ENCODE measurements at places on chromosomes 12 and 14.

DNA sequence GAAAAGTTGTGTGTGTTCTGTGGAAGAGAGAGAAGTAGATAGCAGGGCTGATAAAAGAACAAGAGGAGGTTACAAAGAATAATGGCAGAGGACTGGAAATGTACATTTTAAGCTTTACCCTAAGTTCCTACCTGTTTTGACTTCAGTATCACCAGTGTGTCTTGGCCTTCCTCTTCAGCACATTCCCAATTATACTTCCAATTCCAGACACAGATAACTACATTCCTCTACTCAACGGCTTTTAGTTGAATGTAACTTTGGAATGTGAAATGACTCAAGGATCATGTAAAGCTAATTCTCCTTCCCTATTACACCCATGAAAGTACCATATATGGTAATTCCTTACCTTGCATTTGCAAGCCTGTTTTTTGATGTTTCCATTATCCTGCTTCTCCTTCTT, 5.0 kb downstream of the MGST1 start:
- no peak for DNase-seq

- DNase-seq: no peak
These were observed 7.5 kb upstream of the FOXG1 start for GRCh38 chr14:28758885-28759652.

DNA sequence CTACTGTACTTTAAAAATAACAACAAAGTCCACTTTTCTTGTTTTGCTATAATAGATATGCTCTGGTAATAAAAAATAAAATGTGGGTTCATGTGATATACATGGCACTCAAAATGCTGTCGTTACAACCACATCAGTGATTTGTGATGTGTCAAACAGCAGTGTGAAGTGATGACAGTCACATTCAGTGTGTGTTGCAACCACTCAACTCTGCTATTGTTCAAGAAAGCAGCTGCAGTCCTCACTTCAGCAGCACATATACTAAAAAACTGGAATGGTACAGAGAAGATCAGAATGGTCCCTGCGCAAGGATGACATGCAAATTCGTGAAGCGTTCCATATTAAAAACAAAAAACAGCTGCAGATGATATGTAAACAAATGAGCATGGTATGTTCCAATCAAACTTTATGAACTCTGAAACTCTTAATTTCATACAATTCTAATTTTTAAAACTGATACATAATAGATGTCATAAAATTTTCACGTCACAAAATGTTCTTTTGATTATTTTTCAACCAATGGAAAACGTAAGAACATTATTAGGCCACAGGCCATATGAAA, 6.7 kb downstream of the TRMT5 start:
- DNase-seq: no peak

GRCh38 chr12:47744005-47744651, 14.6 kb downstream of the RAPGEF3 start:
- peak; percentile 33 for DNase-seq

GRCh38 chr12:101819467-101819866, 11.3 kb downstream of the GNPTAB start:
- no peak for DNase-seq

DNA sequence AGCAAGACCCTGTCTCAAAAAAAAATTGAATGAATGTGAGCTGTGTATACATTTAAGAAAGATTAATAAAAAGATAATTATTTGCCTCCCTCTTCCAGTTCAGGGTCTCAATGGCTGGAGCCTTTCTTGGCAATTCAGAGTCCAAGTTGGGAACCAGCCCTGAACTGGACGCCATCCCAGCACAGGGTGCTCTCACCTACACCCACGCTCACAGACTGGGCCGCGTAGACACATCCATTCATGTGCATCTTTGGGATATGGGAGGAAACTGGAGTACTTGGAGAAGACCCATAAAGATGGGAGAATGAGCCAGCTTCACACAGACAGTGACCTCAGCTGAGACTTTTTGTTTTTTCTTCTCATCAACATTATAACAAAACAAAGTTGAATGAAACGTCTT, 6.5 kb downstream of the MAPK1IP1L start:
- DNase-seq: no peak

DNA sequence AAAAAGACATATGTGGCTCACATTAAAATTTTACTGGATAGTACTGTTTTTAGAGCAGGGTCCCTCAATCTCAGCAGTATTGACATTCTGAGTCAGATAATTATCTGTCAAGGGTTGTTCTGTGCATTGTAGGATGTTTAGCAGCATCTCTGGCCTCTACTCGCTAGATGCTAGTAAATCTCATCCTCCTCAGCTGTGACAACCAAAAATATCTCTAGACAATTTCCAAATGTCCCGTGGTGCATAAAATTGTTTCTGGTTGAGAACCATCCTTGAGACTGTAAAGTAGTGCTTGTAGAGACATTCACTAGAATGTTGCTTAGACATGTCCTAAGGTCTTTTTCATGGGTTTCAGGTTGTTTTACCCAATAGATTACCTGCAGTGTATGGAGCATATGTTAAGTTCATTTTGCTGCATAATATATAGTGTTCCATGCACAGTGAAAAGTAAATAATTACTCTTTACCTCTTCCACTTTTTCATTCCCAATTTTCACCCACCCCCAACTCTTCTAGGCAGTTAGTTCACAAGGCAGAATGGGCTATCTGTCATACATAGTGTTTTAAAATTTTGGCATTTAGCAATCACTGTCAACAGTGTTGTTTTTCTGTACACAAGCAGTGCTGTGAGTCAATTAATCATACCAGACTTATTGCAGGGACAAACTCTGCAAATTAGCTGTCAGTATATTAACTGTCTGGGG, 200.2 kb upstream of the SLC38A2 start:
- DNase-seq: no peak

DNA sequence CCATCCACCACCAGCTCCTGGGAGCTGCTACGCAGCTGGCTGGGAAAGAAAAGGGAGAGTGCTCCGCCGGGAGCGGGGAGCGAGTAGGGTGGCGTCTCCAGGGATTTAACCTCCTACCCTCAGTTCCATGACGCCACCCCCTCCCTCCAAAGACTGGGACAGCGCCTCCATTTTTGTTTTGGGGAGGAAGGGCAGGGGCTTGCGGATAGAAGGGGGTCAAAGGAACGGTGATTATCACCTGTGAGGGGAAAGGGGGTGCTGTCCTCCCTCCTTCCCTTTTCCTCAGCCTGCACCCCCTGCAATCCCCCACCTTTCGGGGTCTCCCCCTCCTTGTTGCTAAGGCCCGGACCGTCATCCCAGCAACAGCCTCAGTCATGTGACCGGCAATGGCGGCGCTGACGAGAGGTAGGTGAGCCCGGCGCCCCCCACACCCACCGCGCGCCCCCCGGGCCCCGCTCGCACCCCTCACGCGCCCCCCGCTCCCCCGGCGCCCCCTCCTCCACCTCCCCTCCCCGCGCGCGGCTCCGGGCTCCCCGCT, at the start of gene DTX3:
Gene DTX3 (plus strand): TSS at position 371 of the 538 bp plus-strand sequence. CDS start 1,694 bp downstream, outside the sequence.
- peak; percentile 53 for DNase-seq

GRCh38 chr12:121241156-121241970, 31.4 kb downstream of the P2RX4 start:
- no peak for DNase-seq

DNA sequence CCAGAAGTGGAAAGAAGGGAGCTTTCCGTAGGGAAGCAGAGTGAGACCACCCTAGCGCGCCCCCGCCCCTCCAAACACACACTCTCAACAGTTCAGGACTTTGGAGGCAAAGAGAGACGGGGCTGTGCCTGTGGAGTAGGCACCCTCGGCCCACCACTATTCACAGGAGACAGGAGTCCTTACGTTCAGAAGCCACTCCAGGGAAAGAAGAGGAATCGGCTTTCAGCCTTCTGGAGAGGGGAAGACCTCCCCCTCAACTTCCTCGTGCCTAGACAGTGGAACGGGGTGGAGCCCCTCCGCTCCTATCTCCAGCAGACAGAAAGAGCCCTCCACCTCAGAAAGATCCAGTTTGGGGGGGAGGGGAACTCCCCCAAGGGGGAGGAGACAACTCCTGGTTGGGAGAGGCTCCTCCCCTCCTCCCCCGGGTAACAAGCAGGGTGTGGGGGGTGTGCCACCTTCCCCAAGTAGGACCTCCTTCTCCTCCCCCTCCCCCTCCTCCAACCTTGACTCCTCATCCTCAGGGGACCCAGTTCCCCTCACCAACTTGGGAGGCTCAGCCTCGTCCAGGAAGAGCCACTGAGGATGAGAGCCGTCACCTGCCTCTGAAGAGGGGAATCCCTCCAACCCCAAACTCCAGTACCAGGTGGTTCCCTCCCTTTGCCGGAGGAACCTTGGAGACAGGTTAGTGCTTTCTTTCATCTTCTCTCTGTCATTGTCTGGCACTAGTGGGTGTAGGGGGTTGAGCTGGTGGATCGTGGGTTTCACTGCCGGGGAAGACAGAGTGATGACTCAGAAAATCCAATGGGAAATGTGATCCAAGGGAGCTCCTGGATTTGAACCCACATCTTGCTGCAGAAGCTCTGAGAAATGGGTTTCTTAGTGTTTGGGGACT, 883 bp downstream of the FOXJ2 start:
- peak; percentile 99 for DNase-seq

DNA sequence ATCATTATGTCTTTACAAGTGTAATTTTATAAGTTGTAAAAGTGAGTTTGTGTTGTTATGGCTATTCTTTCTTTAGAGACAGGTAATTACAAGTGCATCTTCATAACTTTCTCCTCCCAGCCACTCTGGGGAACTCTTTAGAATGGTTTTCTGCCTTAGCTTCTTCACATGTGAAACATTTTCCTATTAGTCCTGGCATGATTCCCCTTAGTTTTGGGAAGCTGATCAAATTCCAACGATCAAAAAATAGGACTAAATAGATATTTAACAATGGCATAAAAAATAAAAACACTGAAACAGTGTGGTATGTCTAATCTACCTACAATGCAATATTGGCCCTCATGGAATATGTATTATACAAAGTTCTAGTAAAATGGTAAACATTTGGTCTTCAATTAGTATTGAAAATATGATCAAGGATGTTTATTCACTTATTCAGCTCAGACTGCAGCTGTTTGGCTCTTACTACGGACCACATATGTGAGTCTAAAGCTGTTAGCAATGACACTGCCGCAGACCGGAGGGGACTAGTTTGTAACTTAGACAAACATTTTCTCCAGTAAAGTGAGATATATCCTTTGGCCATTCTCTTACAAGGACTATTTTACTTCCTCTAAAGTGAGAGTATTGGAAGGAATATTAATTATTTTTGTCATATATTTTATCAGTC, 890.8 kb upstream of the USP15 start:
- DNase-seq: no peak

DNA sequence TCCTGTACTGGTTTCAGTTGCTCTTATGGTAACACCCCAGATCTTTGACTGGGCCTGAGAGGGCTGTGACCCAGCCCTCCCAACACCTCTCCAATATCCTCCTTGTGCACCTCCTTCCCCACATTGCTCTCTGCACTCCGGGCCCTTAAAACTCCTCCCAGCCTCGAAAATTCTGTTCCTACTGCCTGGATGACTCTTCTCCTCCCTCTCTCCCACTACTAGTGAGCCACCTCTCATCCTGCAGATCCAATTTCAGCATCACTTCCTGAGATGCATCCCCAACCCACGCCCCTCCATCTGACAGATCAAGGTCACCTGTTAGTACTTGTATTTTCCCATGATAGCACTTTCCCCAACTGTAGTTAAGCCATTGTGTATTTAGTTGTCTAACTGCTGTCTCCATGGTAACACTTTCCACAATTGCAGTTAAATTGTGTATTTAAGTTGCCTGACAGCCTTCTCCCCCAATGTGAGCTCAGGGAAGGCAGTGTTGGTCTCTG, 11.5 kb upstream of the NT5DC3 start:
- DNase-seq: peak; percentile 50

- no peak for DNase-seq
These were observed 459 bp downstream of the PPFIBP1 start for GRCh38 chr12:27524494-27524835.

GRCh38 chr12:47376927-47377326, 297.2 kb upstream of the AMIGO2 start:
- DNase-seq: no peak

DNA sequence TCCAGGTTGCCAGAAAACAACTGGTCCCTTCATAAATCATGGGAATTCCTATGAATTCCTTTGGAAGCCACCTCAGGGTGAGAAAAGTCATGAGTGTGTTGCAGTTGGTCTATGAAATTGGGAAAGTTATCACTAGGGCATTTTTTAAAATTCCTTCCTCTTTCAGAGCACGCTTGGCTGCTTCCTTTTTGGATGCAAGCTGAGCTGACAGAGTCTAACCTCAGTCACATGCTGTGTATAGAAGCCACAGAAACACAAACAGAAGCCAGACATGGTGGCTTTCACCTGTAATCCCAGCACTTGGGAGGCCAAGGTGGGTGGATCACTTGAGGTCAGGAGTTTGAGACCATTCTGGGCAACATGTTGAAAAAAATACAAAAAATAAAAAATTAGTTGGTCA, 21.7 kb upstream of the HELB start:
- DNase-seq: no peak

- no peak for DNase-seq
These were observed 8.2 kb upstream of the ATG101 start for GRCh38 chr12:52061470-52062166.

DNA sequence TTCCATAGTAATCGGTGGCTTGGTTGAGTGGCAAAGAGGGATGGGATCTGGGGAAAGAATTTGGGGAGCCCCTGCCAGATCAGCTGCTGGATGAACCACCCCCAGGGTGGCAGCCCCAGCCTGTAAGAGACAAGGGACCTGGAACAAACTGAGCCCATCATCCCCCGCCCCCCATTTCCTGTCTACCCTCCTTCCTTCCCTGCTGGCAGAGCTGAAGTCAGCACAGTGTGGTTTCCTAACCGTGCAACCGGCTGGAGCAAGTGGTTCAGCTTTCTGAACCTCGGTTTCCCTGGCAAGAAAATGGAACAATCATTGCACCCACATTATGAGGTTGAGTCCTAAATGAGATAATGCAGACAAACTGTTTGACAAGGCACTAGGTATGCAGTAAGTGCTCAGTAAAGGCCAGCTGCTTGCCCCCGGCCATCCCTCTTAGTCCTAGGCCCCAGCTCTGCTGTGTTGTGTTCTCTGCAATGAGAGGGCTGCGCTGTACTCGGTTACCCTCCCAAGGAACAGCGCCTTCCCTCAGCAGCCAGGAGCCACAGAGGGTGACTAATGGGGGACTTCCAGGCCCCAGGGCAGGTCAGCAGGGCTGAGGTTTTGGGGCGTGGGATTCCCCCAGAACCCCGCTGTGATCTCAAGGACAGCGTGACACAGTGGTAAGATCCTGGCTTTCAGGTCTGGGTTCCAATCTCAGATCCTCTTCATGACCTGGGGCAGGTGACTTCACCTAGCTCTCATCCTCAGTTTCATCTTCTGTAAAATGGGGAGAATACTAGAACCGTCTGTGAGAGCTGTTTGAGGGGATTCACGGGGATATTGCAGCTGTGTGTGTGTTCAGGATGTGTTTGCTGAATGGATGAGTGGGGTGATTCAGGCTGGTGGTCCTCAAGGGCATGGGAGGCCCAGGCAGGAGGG, 16.5 kb downstream of the SELPLG start:
- DNase-seq: no peak

- no peak for DNase-seq
These were observed 866.1 kb downstream of the C12orf50 start for GRCh38 chr12:87163122-87163521.

GRCh38 chr14:93977790-93978581, 1.6 kb upstream of the ASB2 start:
- DNase-seq: no peak

- peak; percentile 48 for DNase-seq
These were observed 43.9 kb upstream of the PLEKHG6 start for GRCh38 chr12:6266541-6266966.

- DNase-seq: no peak
These were observed 24.8 kb downstream of the KLRK1 start for GRCh38 chr12:10364815-10365622.
